ENCODE measurements at places on chromosomes 7 and 10.

GRCh38 chr10:5525561-5526341 is 990 bp downstream of the CALML3 start:
- no peak for DNase-seq

GRCh38 chr7:4307316-4308204 is 374.5 kb upstream of the FOXK1 start:
- no peak for DNase-seq

GRCh38 chr10:72323108-72323749 is 31.5 kb downstream of the DNAJB12 start:
- no peak for DNase-seq

DNA sequence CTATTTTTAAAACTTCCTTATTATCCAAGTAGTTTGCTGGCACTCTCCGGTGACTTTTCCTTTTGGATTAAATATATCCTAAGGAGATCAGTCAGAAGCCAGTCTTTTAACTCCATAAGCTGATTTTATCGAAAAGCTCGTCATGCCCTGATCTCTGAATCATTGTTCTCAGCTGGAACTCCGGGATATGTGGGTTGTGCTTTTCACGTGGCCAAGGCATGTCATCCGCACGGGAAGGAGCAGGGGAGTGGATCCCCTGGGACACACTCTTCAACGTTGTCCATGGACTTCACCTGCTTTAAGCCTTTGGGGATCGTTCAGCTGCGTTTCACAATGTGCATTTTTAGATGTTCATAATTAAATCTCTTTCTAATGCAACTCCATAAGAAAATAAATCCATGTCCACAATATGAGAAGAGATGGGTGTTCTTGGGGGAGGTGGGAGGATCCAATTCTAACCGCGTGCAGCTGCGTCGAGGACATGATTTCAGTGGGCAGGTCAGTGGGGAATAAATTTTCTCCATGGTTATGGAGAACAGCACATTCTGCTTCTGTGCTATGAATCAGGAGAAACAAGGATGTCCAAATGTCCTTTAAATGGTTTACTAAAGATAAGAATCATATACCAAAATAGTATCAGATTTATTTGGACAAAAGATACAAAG is 229.5 kb upstream of the ADARB2 start:
- no peak for DNase-seq

DNA sequence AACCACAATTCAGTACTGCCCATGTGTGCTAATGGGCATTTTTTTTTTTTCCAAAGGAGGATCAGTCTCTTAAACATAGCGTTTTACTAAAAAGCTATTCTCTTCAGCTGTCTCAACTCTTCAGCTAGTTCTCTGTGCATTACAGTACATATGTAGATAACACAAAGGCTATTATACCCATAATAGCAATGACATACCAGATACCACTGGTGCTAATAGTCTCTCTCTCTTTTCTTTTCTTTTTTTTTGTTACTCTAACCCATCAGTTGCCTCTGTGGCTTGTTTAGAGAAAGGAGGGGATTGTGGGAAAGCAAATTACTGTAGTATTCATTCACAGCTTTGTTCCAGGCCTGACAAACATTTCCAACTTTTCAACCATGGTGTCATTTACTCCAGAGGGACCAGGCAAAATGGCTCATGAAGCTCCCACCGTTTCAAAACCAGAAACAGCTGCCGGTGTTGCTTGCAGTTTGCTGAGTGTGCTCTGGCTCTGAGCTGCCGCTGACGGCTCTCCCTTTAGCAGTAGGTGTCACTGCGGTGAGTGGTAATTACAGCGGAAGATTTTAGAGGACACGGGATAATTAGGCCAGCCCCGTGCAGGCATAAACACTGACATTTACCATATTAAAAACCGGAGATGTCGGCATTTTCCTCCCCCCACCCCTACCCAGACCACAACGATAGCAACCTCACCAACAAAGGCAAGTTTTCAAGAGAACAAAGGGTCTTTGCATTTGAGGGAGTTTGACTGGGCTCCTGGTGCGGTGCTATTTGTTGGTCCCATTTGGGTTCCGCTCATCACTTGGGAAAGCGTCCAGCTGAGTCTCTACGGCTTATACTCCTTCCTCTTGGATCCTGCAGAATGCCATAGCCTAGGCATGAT is 1005.5 kb downstream of the KCNMA1 start:
- DNase-seq, result no peak

GRCh38 chr7:71096351-71096750 is 35.6 kb upstream of the GALNT17 start:
- DNase-seq, result no peak

DNA sequence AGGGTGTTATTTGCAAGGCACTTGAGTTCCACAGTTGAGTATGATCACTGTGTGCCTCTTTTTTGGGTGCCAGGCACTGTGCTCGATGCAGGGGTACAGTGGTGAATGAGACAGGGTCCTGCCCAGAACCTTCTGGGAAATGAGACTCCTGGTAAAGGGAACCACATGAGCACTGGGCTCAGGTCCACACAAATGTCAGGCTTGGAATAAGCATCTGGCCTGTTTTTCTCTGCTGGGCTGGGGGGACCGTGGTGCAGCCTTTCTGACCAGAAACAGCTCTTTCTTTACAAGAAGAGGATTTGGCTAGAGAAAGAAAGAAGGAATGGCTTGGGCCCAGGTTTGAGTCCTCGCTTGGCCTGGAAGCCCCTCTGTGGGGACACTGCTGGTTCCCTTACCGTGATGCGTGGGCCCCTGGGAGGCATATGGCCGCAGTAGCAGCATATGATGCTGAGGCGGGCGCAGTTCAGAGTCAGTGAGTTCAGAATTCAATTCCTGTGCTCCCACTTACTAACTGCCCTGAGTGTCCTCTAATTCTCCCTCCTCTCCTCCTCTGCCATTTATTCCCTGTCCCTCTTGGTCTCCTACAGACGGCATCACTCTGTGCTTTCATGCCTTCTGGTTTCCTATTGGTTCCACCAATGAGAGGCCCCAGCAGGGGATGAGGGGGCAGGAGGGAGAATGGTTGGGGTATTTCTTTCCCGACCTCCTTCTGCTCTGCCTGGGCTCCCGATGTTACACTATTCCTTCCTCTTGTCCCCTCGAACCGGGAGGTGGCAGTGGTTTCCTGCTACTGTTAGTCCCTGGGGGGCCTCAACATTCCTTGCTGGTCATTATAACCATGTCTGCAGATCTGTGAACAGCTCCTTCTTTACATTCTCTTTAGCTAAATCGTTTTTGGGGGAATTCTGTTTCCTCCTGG is 9.6 kb upstream of the KCP start:
- no peak for DNase-seq

DNA sequence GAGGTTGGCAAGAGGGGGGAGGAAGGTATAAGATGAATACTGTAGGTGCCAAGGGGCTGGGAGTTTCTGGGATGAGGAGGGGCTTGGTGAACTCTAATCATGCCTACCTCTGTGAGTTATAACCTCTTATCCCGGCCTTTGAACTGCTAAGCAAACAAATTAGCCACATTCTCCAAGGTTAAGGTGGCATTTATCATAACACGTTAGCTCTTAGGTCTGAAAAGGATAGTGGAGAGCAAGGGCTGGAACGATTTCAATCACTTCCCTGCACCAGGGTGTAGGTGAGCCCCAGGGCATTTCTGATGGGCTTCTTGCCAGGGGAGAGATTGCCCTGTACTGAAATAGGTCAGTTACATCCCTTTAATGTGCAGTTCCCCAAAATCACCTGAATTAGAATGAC is 28.6 kb upstream of the DMBT1 start:
- no peak for DNase-seq

DNA sequence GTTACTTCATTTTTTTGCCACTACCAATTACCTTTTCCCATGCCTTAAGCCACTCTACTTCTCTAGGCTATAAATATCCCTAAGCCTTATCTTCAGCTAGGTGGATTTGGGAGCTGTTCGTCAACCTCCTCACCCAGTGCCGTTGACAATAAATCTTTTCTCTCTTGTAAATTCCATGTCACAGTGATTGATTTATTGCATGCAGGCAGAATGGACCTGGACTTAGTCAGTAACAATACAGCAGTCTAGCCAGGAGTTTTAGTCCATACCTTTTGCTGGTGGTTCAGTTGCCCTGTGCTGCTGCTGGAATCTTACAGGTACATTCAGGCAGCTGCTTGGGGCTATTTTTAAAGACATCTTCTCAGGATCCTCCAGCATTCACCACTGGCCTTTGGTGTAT is 350.5 kb upstream of the NRG3 start:
- DNase-seq, result no peak

DNA sequence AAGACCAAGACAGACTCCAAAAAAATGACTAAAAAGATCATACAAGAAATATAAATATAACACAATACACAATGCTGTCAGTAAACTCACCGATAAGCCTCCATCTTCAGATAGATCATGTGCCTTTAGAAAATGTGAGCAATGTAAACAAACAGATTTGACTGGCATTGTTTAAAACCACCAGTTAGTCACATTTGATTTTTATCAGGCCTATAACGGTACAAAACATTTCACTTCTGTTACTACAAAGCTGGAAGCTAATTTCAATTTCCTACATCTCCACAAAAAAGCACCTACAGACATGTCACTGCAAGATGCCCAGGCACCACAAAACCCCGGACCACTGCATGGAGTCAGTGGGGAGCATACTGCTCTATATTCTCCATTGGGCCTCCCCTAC is 18.9 kb downstream of the SGMS1 start:
- no peak for DNase-seq

GRCh38 chr10:50044941-50045664 is 22.7 kb upstream of the WASHC2A start:
- no peak for DNase-seq

- no peak for DNase-seq
Measured at GRCh38 chr7:11193131-11193867, 219.6 kb downstream of the PHF14 start.

DNA sequence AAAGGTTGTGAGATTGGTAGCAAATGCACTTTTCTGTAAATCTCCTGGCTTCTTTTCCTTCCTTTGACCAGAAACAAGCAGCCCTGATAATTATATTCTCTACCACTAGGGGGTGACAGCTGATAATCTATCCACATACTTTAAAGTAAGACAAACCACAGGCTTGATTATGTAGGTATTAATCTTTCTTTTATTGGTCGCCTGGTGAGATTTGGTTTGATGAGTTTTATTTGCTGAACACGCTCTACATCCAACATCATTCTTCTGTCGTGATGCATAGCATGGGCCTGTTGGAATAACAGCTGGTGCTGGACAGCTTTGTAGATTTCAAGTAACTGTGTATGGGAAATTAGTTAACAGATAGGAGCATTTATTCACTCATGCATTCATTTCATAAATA is 63.5 kb downstream of the ZNF365 start:
- DNase-seq, result no peak

DNA sequence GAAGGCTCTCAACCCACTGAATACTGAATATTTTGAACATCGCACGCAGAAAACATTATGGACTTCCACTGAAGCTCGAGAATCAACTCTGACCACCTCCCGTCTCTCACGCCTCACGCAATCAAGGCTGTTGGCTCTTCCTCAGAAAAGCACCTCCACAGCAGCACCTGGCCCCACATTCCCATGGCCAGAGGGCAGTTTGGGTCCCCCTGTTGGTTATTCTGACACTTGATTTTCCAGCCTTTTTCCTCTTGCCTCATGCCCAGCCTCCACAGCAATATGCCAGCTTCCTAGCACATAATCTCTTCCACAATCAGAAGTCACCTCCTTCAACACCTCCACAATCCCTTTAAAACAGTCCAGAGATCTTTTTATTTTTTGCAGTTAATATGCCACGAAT is 55.9 kb downstream of the SVOPL start:
- no peak for DNase-seq

DNA sequence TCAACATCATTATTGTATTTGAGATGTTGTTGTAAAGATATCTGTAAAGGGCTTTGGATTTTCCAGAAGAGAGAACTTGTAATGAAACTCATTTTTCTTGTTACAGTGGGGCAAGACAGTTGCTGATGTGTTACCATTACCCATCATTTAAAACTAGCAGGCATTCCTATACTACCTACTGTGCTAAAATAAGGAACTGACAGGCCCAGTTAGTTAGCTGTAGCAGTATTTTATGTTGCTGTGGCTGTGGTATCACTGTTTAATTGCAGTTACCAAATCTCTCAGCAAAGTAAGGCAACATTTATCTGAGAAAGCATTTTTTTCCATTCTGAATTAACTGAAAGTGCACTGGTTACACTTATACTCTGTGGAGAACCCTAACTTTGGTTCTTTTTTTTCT is 9.9 kb downstream of the ST7 start:
- DNase-seq, result no peak

- no peak for DNase-seq
Measured at GRCh38 chr7:31640381-31640780, 46.6 kb upstream of the PPP1R17 start.

DNA sequence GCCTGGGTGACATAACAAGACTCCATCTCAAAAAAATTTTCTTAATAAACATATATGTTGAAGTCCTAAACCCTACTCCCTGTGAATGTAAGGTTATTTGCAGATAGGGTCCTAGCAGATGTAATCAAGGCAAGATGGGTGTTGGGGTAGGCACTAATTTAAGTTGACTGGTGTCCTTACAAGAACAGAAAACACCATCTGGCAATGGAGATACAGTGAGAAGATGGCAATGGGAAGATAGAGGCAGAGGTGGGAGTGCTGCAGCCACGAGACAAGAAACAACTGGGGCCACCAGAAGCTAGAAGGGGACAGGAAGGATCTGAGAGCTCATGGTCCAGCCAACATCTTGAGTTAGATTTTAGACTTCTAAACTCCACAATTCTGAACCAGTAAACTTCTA is 606.4 kb downstream of the CNTNAP2 start:
- DNase-seq, result no peak

GRCh38 chr10:91462423-91462822 is 52.3 kb downstream of the HECTD2 start:
- no peak for DNase-seq

DNA sequence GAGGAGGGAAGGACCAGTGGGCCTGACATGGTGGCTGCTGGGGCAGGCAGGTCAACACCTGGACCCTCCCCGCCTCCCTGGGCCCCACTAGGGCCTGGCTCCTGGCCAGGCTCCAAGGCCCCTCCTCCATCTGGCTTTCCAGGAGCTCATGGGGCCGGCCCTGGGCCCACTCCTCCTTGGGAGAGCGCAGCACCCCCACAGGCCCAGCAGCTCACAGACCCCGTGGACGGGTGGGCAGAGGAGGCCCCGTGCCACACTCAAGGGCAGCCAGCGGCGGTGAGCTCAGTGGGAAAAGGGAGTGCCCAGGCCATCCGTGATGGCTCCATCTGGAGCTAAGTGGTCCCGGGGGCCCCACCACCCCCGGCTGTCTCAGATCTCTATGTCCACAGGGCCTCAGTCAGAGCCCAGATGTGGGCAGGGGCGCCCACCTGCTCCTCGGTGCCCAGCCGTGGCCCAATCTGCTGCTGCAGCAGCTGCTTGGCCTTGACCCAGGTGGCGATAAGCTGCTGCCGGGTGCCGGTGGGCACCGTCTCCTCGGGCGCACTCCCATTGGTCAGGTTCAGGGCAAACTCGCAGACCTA is 32.8 kb downstream of the CFAP46 start:
- DNase-seq, result no peak

GRCh38 chr10:44674536-44675386 is 236.4 kb upstream of the TMEM72 start:
- no peak for DNase-seq

- no peak for DNase-seq
Measured at GRCh38 chr10:15433850-15434537, 62.9 kb upstream of the FAM171A1 start.
